ENCODE measurements at places on chromosomes 12 and 14. TPM values are rescaled to one million over a fixed set of nuclear protein-coding genes. Genes with fewer than 3 reads are reported as not detected.

ANG gene
- total RNA-seq: 3.2 TPM

DNA sequence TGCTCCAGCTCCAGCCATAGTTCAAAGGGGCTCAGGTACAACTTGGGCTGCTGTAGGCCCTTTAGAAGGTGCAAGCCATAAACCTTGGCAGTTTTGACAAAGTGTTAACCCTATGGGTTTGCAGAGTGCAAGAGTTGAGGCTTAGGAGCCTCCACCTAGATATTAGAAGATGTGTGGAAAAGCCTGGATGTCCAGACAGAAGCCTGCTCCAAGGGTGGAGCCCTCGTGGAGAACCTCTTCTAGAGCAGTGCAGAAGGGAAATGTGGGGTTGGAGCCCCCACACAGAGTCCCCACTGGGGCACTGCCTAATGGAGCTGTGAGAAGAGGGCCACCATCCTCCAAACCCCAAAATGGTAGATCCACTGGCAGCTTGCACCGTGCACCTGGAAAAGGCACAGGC, 45.1 kb downstream of the RPS29 start:
- no peak for DNase-seq

DNA sequence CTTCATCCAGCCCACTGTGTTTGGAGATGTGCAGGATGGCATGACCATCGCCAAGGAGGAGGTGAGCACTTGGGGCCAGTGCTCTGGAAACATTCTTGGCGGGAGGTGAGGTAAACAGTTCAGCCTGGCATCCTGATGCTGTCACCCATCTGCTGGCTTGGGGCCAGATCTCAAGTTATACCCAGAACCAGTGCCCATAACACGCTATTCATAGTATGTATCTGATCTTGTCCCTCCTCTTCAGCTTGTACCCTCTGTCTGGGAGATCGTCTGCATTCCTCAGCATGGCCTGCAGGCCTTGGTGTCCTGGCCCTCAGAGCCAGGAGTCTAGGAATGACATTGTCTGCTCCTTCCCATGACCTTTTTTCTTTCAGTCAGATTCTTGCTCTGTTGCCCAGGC, 31.4 kb downstream of the ALDH2 start:
- no peak for DNase-seq

STRN3 gene
- total RNA-seq: 34.6 TPM

GRCh38 chr12:38138225-38139221, 178.1 kb upstream of the ALG10B start:
- DNase-seq: peak; percentile 58

GRCh38 chr12:14769466-14769968, 33.8 kb downstream of the WBP11 start:
- DNase-seq: no peak

- DNase-seq: no peak
Observed at GRCh38 chr12:71440345-71440762, 756 bp downstream of the LGR5 start.

GRCh38 chr14:34722723-34723545, 8.5 kb upstream of the CFL2 start:
- peak; percentile 37 for DNase-seq

- DNase-seq: no peak
Observed at GRCh38 chr14:23028799-23029198, 5.9 kb downstream of the PSMB5 start.

- no peak for DNase-seq
Observed at GRCh38 chr12:39036105-39036504, 130.7 kb upstream of the CPNE8 start.

KSR2 gene
- total RNA-seq: not detected

DNA sequence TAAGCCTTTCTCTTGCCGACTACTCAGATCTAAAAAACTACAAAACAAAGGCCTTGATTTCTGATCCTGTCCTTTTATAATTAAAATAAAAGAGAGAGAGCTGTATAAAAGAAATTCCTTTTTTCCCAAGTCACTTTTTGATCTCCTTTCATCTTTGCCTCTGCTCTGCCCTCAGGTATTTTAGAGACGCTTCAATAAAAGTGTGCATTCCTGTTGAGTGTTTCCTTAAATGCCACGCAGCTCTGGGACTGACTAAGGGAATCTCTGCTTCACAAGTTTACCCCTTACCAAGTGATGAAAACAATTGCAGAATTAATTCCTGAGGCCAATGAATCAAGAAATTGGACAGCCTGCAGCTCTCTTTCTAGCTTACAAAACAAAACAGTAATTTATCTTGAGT, 1109.8 kb downstream of the TMTC2 start:
- DNase-seq: no peak

SPX gene
- total RNA-seq: not detected

BMAL2 gene
- total RNA-seq: 22.6 TPM

AQP2 gene
- not detected for total RNA-seq

- DNase-seq: no peak
Observed at GRCh38 chr12:113453330-113453729, 18.3 kb downstream of the LHX5 start.

DNA sequence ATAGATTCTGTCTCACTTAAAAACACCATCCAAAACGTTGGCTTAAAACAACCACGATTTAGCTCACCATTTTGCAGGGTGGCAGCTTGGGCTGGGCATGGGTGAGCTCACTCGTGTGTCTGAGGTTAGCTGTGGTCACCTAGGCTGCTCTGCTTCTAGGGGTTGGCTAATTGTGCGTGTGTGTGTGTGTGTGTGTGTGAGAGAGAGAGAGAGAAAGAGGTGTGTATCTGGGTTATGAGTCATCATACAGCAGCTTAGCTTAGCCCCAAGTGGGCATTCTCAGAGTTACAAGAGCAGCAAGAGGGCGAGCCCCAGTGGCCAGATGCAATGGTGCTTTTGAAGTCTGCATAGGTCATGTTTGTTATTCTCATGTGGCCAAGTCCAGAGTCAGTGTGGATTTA, 6.0 kb downstream of the FBXW8 start:
- peak; percentile 87 for DNase-seq

DNA sequence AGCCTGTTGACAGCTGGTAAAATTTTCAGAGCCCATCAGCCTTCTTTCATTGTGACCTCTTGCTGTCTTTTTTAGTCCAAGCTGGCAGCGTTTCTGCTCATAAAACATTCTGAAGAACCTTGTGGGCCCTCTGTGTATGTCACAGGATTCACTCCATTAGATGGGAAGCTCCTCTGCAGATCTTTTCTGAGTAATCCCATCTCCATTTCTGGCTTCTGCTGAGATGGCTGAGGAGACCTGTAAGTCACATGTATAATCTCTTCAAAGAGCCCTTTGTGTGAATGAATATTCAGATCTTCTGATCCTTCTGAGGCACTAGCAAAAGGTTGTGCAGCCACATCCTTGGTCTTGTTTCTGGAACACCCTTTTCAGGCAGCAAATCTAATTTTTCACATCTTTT, 2.8 kb downstream of the RXYLT1 start:
- DNase-seq: no peak

All from HFFc6 (cell line).